ENCODE measurements at places on chromosomes 7 and 10.
A peak's percentile ranks its signal among the peaks of the same experiment; 100 is the strongest.

- no peak overlapping the region for H3K4me3 ChIP-seq
- no peaks in the 10 kb centered on the region for H3K4me1 ChIP-seq
- no peak for DNase-seq
These were observed 384.1 kb downstream of the NXPH1 start for GRCh38 chr7:8817448-8818036.

- DNase-seq = no peak
- no peaks in the 10 kb centered on the region for H3K4me1 ChIP-seq
- no peaks in the 10 kb centered on the region for H3K36me3 ChIP-seq
These were observed 20.4 kb downstream of the DNAJB12 start for GRCh38 chr10:72334196-72334824.

DNA sequence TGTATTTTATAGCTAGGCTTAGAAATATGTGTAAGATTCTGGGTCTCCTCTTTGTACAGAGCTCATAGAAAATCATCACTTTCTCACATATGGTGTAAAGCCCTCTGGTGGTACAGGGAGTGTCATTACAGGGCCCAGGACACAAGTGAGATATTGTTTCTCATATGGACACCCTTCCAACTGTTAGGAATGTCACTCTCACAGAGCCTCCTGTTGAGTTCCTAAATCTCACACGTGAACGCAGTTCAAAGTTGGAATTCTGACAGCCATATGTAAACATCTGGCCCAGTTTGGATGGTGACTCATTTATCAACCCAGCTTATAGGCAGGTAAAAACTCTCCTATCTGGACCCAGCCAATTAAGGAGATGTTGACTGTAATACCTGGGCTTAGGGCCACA lies 35.4 kb upstream of the ZNF107 start:
- H3K4me3 ChIP-seq = no peak overlapping the region
- DNase-seq = no peak
- H3K36me3 ChIP-seq = no peaks in the 10 kb centered on the region
- H3K4me1 ChIP-seq = peaks cover 7% of the 10 kb centered on the region
- no peaks in the 10 kb centered on the region for H3K27me3 ChIP-seq
- H3K27ac ChIP-seq = no peak overlapping the region

- H3K36me3 ChIP-seq = no peaks in the 10 kb centered on the region
- H3K4me3 ChIP-seq = no peak overlapping the region
- no peaks in the 10 kb centered on the region for H3K4me1 ChIP-seq
- no peaks in the 10 kb centered on the region for H3K27me3 ChIP-seq
These were observed 296.5 kb downstream of the SORCS3 start for GRCh38 chr10:104937567-104937966.

- no peaks in the 10 kb centered on the region for H3K27me3 ChIP-seq
- no peaks in the 10 kb centered on the region for H3K4me1 ChIP-seq
- no peak for DNase-seq
- no peak overlapping the region for H3K27ac ChIP-seq
These were observed 68.9 kb upstream of the ADO start for GRCh38 chr10:62735464-62736167.

DNA sequence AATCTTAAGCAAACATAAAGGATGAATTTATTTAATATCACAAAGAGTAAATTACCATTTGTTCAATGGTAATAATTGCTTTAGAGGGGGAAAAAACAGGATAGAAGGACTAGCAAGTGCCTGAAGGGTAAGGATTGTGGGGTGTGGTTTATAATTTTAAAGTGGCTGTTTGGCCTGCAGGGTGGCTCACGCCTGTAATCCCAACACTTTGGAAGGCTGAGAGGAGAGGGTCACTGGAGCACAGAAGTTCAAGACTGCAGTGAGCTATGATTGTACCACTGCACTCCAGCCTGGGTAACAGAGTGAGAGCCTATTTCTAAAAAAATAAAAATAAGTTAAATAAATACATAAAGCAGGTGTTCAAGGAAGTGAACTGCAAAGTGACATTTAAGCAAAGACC lies 199.9 kb upstream of the AHR start:
- H3K27me3 ChIP-seq = no peaks in the 10 kb centered on the region
- peaks cover 5% of the 10 kb centered on the region for H3K4me1 ChIP-seq
- no peaks in the 10 kb centered on the region for H3K36me3 ChIP-seq
- peak overlapping the region; percentile 94 for H3K27ac ChIP-seq
- peak overlapping the region; percentile 27 for H3K4me3 ChIP-seq

DNA sequence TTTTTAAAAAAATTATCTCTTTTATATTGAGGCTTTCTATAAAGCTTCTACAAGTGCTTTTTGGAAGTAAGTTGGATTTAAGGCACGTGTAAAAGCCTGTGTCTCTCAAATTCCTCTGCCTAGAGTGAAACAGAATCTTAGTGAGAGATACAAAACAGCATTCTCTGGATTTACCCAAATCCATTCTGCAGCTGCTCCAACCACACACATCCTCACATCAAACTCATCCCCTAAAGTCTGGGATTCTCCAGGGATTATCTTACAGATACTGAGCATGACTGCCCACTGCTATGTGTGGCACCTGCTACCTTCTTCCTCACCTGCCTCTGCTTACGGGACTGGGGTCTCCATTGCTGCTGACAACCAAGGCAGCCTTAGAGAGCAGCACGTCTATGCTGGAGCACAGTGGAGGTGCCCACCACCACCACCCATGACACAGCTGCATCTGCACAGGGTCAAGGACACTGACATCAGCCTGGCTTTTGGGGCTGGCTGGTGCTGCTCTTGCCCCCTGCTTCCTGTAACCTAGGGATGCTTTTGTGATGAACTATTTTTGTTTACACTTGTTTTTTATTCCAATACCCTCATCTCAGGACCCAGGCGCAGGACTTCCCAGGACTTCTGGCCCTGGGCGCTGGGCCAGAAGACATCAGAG lies 139.2 kb upstream of the NAMPT start:
- H3K27ac ChIP-seq = peak overlapping the region; percentile 84
- H3K4me1 ChIP-seq = peaks cover 36% of the 10 kb centered on the region
- H3K36me3 ChIP-seq = no peaks in the 10 kb centered on the region
- no peaks in the 10 kb centered on the region for H3K27me3 ChIP-seq
- H3K4me3 ChIP-seq = no peak overlapping the region

GRCh38 chr7:6316226-6316625 lies 43.8 kb upstream of the CYTH3 start:
- no peak overlapping the region for H3K27ac ChIP-seq
- no peak overlapping the region for H3K4me3 ChIP-seq
- no peaks in the 10 kb centered on the region for H3K36me3 ChIP-seq
- DNase-seq = no peak

- H3K27me3 ChIP-seq = no peaks in the 10 kb centered on the region
- H3K4me3 ChIP-seq = no peak overlapping the region
- no peaks in the 10 kb centered on the region for H3K36me3 ChIP-seq
- no peak overlapping the region for H3K27ac ChIP-seq
- H3K4me1 ChIP-seq = no peaks in the 10 kb centered on the region
These were observed 105.5 kb upstream of the SGCE start for GRCh38 chr7:94761451-94761850.

- no peaks in the 10 kb centered on the region for H3K27me3 ChIP-seq
- no peak overlapping the region for H3K27ac ChIP-seq
These were observed 23.6 kb upstream of the PDCD4 start for GRCh38 chr10:110848106-110848505.

DNA sequence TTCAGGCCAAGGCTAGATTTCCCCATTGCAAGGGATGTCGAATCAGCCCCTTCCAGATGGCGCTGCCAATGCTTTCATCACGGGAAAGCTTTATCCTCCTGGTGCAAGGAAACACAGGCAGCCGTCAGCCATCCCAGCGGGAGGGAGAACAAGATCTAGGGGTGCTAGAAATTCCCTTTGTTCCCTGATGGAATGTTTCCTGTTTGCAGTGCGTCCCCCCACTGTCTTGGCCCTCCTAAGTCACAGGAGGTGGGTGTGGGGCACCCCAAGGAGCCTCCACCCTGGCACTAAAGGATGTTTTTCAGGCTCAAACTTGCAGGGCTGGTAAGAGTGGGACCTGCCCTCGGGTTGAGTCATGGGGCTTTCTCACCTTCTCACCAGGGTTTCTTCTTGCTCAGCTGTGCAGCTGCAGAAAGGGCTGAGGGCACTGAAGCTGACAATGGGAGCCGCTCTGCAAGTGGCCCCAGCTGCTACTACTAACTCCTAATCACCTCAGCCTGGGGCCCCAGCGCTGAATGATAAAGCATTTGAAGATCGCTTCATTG lies 103.6 kb downstream of the PRPF18 start:
- H3K36me3 ChIP-seq = peaks cover 16% of the 10 kb centered on the region
- H3K27ac ChIP-seq = no peak overlapping the region
- peaks cover 3% of the 10 kb centered on the region for H3K4me1 ChIP-seq
- H3K4me3 ChIP-seq = no peak overlapping the region
- no peak for DNase-seq

- H3K36me3 ChIP-seq = no peaks in the 10 kb centered on the region
- peaks cover 5% of the 10 kb centered on the region for H3K4me1 ChIP-seq
- H3K27me3 ChIP-seq = no peaks in the 10 kb centered on the region
- no peak overlapping the region for H3K4me3 ChIP-seq
These were observed 59.1 kb downstream of the MALSU1 start for GRCh38 chr7:23358152-23358674.

- no peak overlapping the region for H3K27ac ChIP-seq
- no peak for DNase-seq
- no peaks in the 10 kb centered on the region for H3K27me3 ChIP-seq
- no peaks in the 10 kb centered on the region for H3K36me3 ChIP-seq
These were observed 23.0 kb downstream of the MKI67 start for GRCh38 chr10:128103229-128103714.

GRCh38 chr10:75736151-75736640 lies 304.8 kb downstream of the LRMDA start:
- H3K27me3 ChIP-seq = no peaks in the 10 kb centered on the region
- no peak for DNase-seq
- no peaks in the 10 kb centered on the region for H3K36me3 ChIP-seq
- no peak overlapping the region for H3K4me3 ChIP-seq
- H3K27ac ChIP-seq = no peak overlapping the region
- no peaks in the 10 kb centered on the region for H3K4me1 ChIP-seq
